ENCODE measurements at places on chromosomes 16 and 17.

DNA sequence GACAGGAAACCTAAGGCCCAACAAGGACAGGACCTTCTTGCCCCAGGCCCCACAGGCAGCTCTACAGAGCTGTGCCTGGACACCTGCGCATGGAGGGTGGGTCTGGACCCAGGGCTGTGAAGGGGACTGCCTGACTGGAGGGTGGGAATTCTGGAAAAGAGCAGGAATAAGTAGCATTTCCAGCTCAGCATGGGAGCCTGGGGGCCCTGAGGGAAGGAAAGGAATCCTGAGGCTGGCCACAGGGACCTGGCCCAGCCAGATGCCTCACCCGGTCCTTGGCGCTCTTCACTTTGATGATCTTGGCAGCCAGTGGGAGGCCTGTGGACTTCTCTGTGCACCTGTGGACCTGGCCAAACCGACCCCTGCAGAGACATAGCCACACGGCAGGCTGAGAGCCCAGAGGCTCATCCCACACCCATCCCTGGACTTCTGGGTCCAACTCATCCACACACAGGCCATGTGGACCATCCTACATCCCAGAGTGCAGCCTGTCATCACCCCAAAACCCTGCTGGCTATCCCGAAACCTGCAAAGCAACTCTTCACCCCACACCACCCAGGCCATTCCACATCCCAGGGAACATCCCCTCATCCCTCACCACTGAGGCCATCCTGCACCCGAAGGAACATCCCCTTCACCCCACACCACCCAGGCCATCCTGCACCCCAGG, 18.7 kb downstream of the MYLK3 start:
- no peak for DNase-seq

DNA sequence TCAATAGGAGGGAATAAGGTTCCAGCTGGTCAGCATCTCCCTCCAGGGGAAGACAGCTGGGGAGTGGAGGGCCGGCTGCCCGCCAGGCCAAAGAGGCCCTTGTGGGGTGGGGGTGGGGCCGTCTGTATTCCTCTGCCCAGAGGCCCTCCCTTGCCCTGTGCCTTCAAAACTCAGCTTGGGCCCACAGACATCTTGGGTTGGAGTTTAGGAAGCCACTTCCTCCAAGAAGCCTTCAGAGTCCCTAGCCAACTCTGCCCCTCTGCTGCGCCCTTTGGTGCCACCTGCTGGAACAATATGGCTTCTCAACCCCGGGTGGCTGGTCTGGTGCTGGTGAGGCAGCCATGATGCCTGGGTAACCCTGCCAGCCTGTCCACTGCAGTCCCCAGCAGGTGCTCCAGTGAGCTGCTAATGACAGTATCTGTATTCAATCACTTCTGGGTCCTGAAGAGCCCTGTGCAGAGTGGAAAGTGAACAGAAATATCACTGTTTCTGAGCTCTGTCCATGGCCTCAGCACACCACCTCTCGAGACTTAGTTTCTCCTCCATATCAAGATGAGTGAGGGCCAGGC, 16.7 kb downstream of the HSD11B2 start:
- DNase-seq, result peak; percentile 26

DNA sequence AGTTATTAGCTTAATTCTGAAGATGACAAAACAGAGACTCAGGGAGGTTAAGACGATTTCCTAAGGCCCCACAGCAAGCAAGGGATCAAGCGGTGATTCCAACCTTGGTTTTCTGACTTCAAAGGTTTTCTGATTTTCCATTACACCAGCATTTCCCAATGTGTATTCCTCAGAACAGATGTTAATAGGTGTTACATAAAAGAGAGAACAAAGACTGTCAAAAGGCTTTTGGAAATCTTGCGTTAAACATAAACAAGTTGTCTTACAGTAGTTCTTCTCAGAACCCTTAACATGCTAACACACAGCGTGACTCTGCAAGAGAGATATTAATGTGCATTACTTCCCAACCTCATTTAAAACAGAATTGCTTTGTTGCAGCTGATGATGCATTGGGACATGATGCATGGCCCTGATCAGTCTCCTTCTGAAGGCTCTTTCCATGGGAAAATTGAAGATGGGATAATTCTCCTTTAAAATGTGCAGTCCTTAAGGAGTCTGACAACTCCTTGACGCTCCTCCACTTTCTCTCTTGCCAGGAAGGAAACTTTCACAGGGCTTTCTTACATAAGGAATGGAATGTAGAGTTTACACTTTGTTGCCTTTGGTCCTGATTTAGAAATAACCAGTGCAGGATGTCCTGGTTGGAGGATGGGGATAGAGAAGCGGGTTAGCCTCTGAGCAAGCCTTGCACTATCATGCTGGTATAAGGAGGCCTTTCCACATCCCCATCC, 21.5 kb upstream of the MMD start:
- no peak for DNase-seq

DNA sequence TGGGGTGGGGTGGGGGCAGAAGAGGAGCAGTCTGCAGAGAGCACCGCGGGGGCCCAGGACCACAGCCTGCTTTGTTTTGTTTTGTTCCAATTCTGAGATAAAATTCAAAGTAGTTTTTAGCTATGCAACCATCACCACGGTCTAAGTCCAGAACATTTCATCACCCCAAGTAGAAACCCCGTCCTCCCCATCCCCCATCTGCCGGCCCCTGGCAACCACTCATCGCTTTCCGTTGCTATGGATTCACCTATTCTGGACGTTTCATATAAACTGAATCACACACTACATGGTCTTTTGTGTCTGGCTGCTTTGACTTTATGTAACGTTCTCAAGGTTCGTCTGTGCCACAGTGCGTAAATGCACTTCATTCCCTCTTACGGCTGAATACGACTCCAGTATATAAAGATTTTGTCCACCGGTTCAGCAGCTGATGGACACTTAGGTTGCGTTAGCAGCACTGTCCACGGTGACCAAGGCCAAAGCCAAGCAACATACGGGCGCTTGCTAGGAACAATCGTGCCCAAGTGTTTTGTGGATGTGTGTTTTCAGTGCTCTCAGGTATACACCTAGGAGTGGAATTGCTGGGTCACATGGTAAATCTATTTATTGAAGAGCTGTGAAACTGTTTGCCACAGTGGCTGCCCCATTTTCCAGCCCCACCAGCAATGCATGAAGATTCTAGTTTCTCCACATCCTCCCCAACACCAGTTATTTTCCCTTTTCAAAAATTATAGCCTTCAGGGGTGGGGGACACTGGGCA, 27.7 kb upstream of the RASD1 start:
- no peak for DNase-seq

- DNase-seq, result no peak
These were observed 1.9 kb downstream of the IGSF6 start for GRCh38 chr16:21650521-21650920.

DNA sequence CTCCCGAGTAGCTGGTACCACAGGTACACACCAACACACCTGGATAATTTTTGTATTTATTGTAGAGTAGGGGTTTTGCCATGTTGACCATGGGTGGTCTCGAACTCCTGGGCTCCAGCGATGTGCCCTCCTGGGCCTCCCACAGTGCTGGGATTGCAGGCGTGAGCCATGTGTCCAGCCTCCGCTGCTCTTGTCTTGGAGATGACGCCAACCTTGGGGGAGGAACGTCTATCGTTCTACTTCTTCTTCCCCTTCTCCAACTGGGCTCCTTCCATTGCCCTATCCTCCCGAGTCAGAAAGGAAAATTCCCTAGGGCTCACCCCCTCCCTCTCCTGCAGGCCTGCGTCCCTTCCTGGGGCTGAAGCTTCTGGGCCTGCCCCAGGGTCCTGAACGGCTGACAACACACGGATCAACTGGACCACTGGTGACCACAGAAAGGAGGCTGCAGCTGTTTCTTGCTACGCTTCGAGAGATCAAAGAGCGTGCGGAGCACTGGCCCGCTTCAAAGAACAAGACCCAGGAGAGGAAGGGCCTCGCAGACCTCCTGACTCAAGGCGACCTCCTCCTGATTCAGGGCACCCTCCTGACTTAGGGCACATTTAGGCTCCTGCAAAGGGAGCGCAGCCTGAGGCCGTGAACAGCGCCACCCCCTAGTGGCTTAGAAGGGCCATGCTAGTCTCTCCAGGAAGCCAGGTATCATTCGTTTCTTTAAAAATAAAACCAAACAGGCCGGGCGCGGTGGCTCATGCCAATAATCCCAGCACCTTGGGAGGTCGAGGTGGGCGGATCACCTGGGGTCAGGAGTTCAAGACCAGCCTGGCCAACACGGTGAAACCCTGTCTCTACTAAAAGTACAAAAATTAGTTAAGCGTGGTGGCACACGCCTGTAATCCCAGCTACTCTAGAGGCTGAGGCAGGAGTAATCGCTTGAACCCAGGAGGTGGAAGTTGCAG, 48.5 kb upstream of the HELZ start:
- peak; percentile 58 for DNase-seq

- DNase-seq, result no peak
These were observed 23.4 kb downstream of the SMURF2 start for GRCh38 chr17:64638552-64639203.

GRCh38 chr17:46972346-46972745, 6.7 kb downstream of the RPRML start:
- DNase-seq, result no peak

DNA sequence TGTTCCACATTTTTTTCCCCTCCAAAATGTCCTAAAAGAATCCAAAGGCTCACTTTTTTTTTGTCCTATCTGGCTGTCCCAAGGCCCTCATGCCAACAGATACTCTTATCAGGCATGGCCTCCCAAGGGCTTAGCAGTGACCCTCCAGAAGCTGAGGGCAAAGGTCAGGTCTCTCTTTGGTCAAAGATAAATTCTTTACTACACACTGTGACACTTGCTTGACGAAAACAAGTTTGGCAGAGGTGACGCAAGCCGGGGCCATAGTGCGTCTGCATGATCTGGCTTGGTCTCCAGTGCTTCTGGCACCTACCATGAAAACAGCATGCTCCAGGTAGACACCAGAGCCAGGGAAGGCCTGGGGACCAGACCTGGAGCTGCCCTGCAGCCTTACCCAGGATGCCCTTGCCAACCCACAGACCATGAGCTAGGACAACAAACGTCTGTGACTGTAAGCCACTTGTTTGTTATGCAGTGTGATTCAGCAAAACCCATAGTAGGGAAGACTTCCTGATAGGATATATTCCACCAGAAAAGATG, 48.5 kb upstream of the IRF8 start:
- no peak for DNase-seq

DNA sequence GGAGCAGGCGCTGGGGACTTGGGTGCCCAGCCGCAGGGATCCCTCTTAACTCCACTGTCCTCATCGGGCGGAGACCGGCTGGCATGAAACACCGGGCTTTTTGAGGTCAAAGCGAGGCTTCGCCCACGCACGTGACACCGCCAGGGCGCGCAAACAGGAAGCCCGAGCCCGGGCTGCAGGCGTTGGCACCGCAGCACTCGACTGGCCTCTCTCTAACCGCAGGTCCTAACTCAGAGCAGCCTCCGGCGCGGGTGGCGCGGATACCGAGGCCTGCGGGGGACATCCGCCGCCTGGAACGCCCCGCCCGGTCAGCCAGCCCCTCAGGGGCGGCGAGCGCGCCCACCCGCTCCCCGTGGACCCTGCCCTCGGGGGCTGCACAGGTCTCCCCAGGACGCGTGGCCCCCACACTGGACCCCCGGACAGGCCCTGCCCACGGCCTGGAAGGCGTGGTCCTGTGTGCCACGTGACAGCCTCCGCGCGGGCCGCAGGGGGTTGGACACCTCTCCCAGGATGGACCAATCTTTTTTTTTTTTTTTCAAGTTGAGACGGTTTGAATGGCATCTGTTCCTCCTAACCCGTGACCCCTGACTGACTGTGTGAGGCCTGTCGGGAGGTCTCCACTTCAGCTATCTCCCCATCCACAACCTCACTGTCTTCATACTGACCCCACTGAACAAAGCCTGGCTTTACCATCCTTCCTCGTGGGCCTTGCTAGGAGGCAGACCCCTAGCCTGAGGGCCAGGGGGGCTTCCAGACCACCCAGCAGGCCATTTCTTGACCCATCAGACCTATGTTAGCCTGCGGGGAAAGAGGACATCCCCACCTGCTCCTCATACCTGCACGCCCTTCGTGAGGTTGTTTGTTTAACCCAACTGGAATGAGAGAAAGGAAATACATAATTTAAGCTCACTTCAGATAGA, 8.4 kb upstream of the SLC47A2 start:
- no peak for DNase-seq

GRCh38 chr16:66741169-66741900, 10.1 kb downstream of the DYNC1LI2 start:
- DNase-seq, result no peak

- no peak for DNase-seq
These were observed 192.6 kb upstream of the PSMD7 start for GRCh38 chr16:74104022-74104421.

GRCh38 chr16:83248735-83249463, 558.9 kb upstream of the HSBP1 start:
- DNase-seq, result no peak

DNA sequence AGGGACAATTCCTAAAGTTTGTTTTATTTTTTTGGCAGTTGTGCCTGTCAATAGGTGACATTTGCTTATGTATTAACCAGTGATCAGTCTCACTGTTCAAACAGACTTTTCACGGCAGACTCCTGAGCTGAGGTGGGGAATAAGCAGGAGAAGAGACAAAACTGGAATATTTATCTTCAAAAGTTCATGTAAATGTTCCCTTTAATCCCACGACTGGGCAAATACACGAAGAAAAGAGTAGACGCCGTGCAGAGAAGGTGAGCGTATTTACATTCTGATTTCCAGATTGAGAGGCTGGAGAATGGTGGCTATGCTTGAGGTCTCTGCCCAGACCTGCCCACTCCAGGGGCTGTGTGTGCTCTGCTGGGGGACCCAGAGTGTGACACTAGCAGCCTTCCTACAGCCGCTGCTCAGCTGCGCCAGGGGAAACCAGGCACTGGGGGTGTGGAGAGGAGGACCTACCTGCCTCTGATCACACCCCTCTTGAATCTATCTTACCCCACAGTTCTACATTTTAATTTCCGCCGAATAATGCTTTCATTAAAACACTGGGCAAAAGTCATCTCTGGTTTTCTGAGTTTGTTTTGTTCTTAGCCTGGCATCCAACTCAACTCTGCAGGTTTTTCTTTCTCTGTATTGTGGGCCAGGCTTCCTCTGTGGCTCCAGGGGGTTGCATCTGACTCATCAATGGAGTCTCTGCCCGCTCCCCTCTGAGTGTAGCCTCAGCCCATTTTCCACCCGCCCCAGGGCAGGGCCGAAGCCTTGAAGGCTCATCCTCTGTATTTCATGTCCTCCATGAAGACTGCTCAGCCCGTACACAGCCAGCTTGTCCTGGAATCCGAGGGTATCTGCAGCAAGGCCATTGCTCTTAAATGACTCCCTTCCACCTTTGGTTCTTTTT, 237.1 kb downstream of the NTN1 start:
- no peak for DNase-seq

GRCh38 chr16:11405331-11406176, 60.3 kb downstream of the RMI2 start:
- no peak for DNase-seq
